ENCODE measurements at places on chromosomes 7 and 10.

- no peak for DNase-seq
Measured at GRCh38 chr10:4546500-4546899, 279.5 kb upstream of the AKR1E2 start.

DNA sequence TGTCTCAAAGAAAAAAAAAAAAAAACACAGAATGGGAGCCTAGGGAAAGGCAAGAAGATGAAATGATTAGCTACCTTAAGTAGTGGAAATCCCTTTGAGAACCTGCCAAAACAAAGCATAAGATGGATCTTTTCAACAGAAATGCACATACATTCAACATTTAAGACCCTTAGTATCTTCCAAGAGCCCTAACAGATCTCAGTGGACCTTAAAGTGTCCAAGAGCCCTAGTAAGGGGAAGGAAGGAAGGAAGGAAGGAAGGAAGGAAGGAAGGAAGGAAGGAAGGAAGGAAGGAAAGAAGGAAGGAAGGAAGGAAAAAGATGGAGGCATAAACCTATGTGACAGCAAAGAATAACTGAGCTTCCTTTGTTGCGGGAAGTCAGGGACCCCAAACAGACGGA lies 11.6 kb upstream of the MACROH2A2 start:
- DNase-seq: no peak

GRCh38 chr10:127310430-127310829 lies 114.0 kb upstream of the INSYN2A start:
- DNase-seq: no peak

DNA sequence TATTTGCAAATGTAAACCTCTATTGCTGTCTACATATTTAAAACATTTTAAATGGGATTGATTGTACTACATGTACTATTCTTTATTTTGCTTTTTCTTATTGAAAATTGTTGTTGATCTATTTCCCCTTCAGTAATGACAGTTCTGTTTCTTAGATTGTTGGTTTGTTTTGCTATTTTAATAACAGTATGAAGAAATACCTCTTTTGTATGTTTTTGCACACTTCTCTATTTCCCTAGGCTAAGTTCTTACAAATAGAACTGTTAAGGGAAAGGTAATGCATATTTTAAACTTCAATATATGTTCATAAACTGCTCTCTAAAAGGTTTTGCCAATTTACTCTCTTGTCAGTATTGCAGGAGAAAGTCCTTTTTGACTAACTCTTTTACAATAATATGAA lies 195.0 kb upstream of the PRPS1L1 start:
- DNase-seq: no peak

- DNase-seq: no peak
Measured at GRCh38 chr7:91240376-91240941, 23.8 kb upstream of the FZD1 start.

GRCh38 chr10:132813001-132813401 lies 27.1 kb upstream of the NKX6-2 start:
- DNase-seq: no peak

DNA sequence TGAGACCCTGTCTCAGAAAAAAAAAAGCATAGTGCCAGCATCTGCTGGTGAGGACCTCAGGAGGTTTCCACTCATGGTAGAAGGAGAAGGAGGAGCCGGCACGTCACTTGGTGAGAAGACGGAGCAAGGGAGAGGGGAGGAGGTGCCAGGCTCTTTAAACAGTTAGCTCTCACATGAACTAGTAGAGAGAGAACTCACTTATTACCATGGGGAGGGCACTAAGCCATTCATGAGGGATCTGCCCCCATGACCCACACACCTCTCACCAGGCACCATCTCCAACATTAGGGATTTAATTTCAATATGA lies 62.9 kb upstream of the VKORC1L1 start:
- no peak for DNase-seq

DNA sequence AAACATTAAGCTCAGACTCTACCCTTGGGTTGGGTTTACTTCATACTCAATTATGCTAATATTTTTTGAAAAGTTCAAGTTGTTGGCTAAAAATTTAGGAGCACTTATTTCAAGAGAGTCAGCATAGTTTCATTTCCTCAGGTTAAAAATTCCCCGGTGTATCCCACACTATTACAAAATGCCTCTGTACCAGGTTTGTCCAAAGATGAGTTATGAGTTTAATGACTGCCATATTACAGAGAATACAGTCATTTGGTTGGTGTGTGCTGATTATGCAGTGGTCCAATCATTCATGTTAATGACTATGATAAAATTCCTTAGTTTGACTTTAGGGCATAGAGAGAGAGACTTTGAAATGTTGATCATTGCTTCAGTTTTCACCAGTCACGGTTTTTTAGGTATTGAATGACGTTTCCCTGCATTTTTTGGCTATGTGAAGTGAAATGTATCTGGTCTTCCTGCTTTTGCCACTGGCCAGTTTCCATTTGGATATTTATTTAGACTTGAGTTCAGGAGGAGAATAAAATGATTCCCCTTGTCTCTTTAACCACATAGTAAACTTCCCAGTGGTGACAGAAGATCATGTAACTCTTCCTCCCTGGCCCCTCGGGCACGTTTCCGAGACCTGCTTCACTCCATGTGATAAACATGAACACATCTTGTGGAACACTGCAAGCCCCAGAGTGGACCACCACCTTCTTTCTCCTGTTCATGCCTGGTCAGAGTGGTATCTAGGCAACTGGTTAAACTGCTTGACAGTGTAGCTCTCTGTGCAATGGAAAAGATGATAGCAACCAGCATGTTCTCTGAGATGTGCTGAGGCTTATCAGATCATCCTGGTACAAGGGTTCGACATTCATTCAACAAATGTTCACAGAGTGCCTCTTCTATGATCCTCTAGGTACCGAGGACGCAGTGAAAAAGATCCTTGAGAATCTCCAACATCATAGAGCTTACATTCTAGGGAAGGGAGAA lies 153.6 kb downstream of the CACNB2 start:
- no peak for DNase-seq

GRCh38 chr10:97796651-97797050 lies 24.9 kb upstream of the SFRP5 start:
- no peak for DNase-seq

- no peak for DNase-seq
Measured at GRCh38 chr10:43692051-43692825, 43.6 kb upstream of the ZNF32 start.

GRCh38 chr7:47371733-47372368 lies 210.1 kb downstream of the TNS3 start:
- DNase-seq: no peak

GRCh38 chr7:106367018-106367420 lies 82.2 kb upstream of the NAMPT start:
- DNase-seq: no peak

- DNase-seq: no peak
Measured at GRCh38 chr7:135083005-135083404, 64.9 kb upstream of the TMEM140 start.

- DNase-seq: no peak
Measured at GRCh38 chr7:26663874-26664273, 200.5 kb downstream of the SKAP2 start.

- no peak for DNase-seq
Measured at GRCh38 chr10:128125416-128125943, 743 bp downstream of the MKI67 start.

DNA sequence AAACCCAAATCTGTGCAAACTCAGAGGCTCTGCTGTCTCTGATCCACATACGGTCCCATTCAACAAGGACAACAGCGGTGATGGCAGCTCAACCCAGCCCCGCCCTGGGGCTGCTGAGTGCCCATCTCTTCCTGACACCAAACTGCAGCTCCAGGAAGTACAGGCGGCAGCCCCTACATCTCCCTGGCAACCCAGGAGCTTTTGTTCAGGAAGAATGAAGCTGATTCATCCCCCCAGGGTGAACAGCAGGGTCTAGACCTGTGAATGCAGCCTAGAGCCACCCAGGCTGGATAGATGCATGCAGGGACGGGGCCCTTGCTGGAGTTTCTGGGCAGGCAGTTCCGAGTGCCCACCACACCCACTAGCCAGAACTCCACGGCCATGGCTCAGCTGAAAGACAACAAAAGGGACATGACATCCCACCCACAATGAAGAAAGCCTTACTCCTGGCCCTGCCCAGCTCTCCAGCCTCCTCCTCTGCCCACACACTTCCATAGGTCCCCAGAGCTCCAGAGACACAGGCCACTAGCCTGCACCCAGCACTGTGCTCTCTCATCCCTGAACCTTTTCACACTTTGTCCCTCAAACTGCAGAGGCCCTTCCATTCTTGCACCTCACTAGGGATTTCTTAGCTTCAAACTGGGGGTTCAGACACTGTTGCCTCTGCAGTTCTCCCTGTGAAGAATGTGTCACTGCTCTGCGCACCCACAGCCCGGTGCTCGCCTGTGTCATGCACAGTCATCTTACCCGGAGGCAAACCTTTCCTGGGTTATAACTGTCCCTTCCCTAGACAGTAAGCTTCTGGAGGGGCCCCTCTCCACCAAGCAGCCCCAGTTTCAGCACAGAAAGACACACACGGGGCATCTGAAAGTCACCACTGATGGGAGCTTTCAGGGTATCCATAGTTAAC lies 99.1 kb downstream of the GRID1 start:
- no peak for DNase-seq
